IMR-90 (cell line): ENCODE measurements at places on chromosomes 11 and 22. TPM values are rescaled to one million over a fixed set of nuclear protein-coding genes. Genes with fewer than 3 reads are reported as not detected.

Gene OTOG
- polyA plus RNA-seq, result not detected in 2 replicates

Gene SLN
- polyA plus RNA-seq, result not detected in 2 replicates

Gene P2RY6
- polyA plus RNA-seq, result 0.37 and 0.44 TPM in 2 replicates

Gene KCNK4
- polyA plus RNA-seq, result not detected in 2 replicates

Gene SERGEF
- polyA plus RNA-seq, result 12.2 and 12.9 TPM in 2 replicates

Gene SCGB1A1
- polyA plus RNA-seq, result not detected in 2 replicates

Gene CARD10
- polyA plus RNA-seq, result 18.4 and 19.8 TPM in 2 replicates

Gene PANX3
- not detected in 2 replicates for polyA plus RNA-seq

Gene FAM180B
- polyA plus RNA-seq, result not detected in 2 replicates

Gene RAB3IL1
- polyA plus RNA-seq, result 1.9 TPM in 2 replicates

Gene OR8J1
- polyA plus RNA-seq, result not detected in 2 replicates

Gene ZFP91
- 18.1 and 20.7 TPM in 2 replicates for polyA plus RNA-seq

Gene OR56A1
- not detected in 2 replicates for polyA plus RNA-seq

Gene OLFML1
- 0.10 and 0.23 TPM in 2 replicates for polyA plus RNA-seq

Gene MS4A12
- polyA plus RNA-seq, result not detected in 2 replicates

GRCh38 chr11:79060081-79060953 lies 380.5 kb downstream of the TENM4 start:
- H3K36me3 ChIP-seq, result peaks cover 1% of the 10 kb centered on the region; the same call in 1 of the 2 replicates
- H3K27ac ChIP-seq, result peak overlapping the region; percentile 20; the same call in 1 of the 2 replicates
- H3K4me1 ChIP-seq, result peaks cover 19% of the 10 kb centered on the region
- H3K27me3 ChIP-seq, result no peaks in the 10 kb centered on the region
- H3K4me3 ChIP-seq, result no peak overlapping the region
- DNase-seq, result peak; percentile 21

- no peaks in the 10 kb centered on the region for H3K36me3 ChIP-seq
- no peak overlapping the region for H3K4me3 ChIP-seq
- peaks cover 2% of the 10 kb centered on the region for H3K4me1 ChIP-seq
- no peak overlapping the region for H3K27ac ChIP-seq
Measured at GRCh38 chr11:35003186-35003585, 86.8 kb downstream of the PDHX start.

- no peaks in the 10 kb centered on the region for H3K4me1 ChIP-seq
- H3K4me3 ChIP-seq, result no peak overlapping the region
Measured at GRCh38 chr11:104531075-104531474, 367.1 kb upstream of the PDGFD start.

GRCh38 chr11:79235696-79236095 lies 205.1 kb downstream of the TENM4 start:
- no peak overlapping the region for H3K4me3 ChIP-seq
- DNase-seq, result no peak
- H3K27me3 ChIP-seq, result no peaks in the 10 kb centered on the region
- peaks cover 14% of the 10 kb centered on the region for H3K4me1 ChIP-seq
- H3K27ac ChIP-seq, result no peak overlapping the region

- no peak for DNase-seq
- H3K27me3 ChIP-seq, result peaks cover 5% of the 10 kb centered on the region
- H3K36me3 ChIP-seq, result no peaks in the 10 kb centered on the region
- no peak overlapping the region for H3K27ac ChIP-seq
- H3K4me1 ChIP-seq, result no peaks in the 10 kb centered on the region
Measured at GRCh38 chr22:24947881-24948280, 1.4 kb upstream of the LHFPL7 start.

DNA sequence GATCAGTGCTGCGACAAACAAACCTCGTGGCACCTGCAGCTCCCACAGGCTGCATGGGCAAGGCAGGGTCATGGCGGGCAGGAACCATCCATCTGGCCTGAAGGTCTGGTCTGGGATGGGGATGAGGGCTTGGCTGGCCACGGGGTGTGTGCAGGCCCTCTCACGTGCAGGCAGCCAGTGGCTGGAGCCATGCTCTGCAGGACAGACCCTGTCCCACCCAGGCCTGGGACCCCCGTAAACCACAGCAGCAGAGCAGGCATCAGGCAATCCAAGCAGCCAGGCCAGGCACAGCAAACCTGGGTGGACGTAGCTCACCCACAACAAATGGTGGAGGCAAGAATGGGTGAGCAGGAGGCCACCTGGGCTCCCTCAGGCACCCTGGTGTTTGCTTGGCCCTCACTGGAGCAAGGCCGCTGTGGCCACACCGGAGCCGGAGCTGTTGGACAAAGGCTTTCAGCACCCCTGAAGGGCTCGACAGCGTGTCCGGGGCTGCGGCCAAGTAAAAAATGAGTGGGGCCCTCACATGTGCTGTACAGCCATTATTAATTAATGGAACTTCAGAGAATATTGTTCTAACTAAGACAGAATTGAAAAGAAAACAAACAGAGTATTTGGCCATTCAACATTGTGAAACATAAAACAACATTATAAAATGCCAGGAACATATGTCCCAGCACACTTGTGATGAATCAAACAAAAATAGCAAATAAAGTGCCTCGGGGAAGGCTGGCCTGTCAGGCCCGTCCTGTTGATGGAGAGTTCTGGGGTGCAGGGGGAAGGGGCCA lies 24.0 kb upstream of the GNB1L start:
- H3K27me3 ChIP-seq, result no peaks in the 10 kb centered on the region
- H3K4me1 ChIP-seq, result peaks cover 54% of the 10 kb centered on the region
- DNase-seq, result peak; percentile 26

- H3K27me3 ChIP-seq, result peaks cover 33% of the 10 kb centered on the region
- no peaks in the 10 kb centered on the region for H3K36me3 ChIP-seq
- no peak for DNase-seq
Measured at GRCh38 chr11:441418-442274, at the start of gene ANO9. TSS of gene ANO9 (minus strand) at chr11:442011. CDS start at chr11:441926, 85 bp downstream.

- H3K4me1 ChIP-seq, result no peaks in the 10 kb centered on the region
- DNase-seq, result no peak
- no peak overlapping the region for H3K4me3 ChIP-seq
- H3K36me3 ChIP-seq, result no peaks in the 10 kb centered on the region
Measured at GRCh38 chr11:107202241-107202640, 184.0 kb upstream of the GUCY1A2 start.

- H3K36me3 ChIP-seq, result no peaks in the 10 kb centered on the region
- no peaks in the 10 kb centered on the region; the same call in 1 of the 2 replicates for H3K4me1 ChIP-seq
- no peak overlapping the region for H3K27ac ChIP-seq
- peak overlapping the region; percentile 10 for H3K4me3 ChIP-seq
Measured at GRCh38 chr11:8262552-8263108, 1.0 kb downstream of the LMO1 start.

GRCh38 chr11:118006153-118006534 lies 19.9 kb downstream of the IL10RA start:
- H3K4me3 ChIP-seq, result no peak overlapping the region
- no peak for DNase-seq
- no peaks in the 10 kb centered on the region for H3K36me3 ChIP-seq
- H3K27ac ChIP-seq, result no peak overlapping the region
- H3K4me1 ChIP-seq, result no peaks in the 10 kb centered on the region
- H3K27me3 ChIP-seq, result no peaks in the 10 kb centered on the region

- peaks cover 4% of the 10 kb centered on the region; the same call in 1 of the 2 replicates for H3K36me3 ChIP-seq
- no peaks in the 10 kb centered on the region for H3K27me3 ChIP-seq
- no peak for DNase-seq
- no peak overlapping the region for H3K27ac ChIP-seq
Measured at GRCh38 chr22:38774496-38775166, 18.8 kb upstream of the SUN2 start.

GRCh38 chr11:73147771-73148681 lies 5.9 kb upstream of the FCHSD2 start:
- H3K27me3 ChIP-seq, result no peaks in the 10 kb centered on the region
- DNase-seq, result no peak
- peaks cover 13% of the 10 kb centered on the region for H3K4me1 ChIP-seq
- no peak overlapping the region for H3K4me3 ChIP-seq
- no peaks in the 10 kb centered on the region for H3K36me3 ChIP-seq

DNA sequence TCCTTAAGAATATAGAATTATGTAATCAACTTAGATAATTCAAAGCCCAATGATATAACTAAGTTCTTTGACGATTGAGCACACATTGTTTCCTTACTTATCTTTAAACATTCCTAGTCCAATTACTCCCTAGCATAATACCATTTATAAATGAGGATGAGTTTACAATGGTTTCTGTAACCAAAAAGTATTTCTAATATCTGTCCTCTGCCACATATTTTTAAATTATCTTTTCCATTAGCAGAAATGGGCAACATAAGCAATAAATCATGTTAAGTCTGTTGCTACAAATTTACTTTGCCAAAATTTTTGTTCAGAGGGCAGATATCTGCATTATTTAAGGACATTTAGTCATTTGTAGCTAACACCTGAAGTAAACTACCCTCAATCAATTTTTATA lies 6.7 kb downstream of the CREBZF start:
- H3K27ac ChIP-seq, result no peak overlapping the region
- DNase-seq, result no peak
- no peaks in the 10 kb centered on the region; the same call in 1 of the 2 replicates for H3K4me1 ChIP-seq
- H3K27me3 ChIP-seq, result no peaks in the 10 kb centered on the region
- H3K36me3 ChIP-seq, result peaks cover 10% of the 10 kb centered on the region
- H3K4me3 ChIP-seq, result no peak overlapping the region

DNA sequence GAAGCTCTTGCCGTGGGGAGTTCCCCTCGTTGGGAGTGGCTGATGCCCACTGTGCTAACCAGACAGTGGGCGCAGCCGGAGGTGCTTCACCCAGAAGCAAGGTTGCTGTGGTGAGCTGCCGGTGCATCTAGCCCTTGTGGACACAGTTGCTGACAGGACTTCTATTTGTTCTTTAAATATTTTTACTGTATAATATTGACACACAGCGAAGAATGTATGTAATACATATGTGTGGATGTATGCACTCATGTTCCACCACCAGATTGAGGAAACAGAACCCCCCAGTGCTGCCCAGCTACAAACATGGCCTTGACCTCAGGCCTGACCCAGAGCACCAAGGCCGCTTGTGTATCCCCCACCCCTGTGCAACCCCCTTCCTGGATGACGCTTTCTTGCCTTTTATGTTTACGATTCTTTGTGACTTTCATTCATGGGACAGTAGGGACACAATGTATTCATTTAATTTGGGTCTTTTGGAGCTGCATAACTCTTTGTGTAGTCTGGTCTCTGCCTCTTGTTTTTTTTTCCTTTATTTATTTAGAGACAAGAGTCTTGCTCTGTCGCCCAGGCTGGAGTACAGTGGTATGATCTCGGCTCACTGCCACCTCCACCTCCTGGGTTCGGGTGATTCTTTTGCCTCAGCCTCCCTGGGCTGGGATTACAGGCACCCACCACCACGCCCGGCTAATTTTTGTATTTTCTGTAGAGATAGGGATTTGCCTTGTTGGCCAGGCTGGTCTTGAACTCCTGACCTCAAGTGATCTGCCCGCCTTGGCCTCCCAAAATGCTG lies 132.6 kb downstream of the TBC1D22A start:
- H3K27me3 ChIP-seq, result no peaks in the 10 kb centered on the region
- DNase-seq, result no peak
- H3K36me3 ChIP-seq, result peaks cover 11% of the 10 kb centered on the region

GRCh38 chr11:78907636-78908035 lies 333.0 kb upstream of the NARS2 start:
- H3K27ac ChIP-seq, result no peak overlapping the region
- H3K4me1 ChIP-seq, result no peaks in the 10 kb centered on the region
- H3K4me3 ChIP-seq, result no peak overlapping the region
- H3K27me3 ChIP-seq, result no peaks in the 10 kb centered on the region
- no peaks in the 10 kb centered on the region; the same call in 1 of the 2 replicates for H3K36me3 ChIP-seq

- H3K27me3 ChIP-seq, result no peaks in the 10 kb centered on the region; the same call in 1 of the 2 replicates
- no peak overlapping the region for H3K27ac ChIP-seq
- no peaks in the 10 kb centered on the region; the same call in 1 of the 2 replicates for H3K36me3 ChIP-seq
- no peak overlapping the region for H3K4me3 ChIP-seq
- DNase-seq, result peak; percentile 7
- no peaks in the 10 kb centered on the region for H3K4me1 ChIP-seq
Measured at GRCh38 chr11:79353706-79354105, 87.1 kb downstream of the TENM4 start.

DNA sequence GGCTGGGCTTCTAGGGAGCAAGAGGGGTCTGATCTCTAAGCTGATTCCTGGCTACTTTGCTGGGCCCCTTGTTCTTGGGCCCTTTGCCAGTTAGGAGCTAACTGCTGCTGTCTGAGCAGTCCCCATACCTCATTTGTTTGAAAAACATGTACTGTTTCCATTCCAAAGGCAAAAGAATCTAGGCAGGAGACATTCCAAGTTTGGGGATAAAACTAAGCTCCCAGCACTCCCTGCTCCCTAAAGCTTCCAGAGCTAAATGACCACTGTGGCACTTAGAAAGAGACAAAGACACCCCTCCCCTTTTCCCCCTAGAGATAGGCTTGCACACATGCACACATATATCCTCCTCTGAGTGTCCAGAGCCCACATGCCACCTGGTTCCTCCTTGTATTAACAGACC lies 22.7 kb upstream of the RRM1 start:
- H3K27me3 ChIP-seq, result no peaks in the 10 kb centered on the region
- DNase-seq, result no peak
- H3K27ac ChIP-seq, result peak overlapping the region; percentile 38; the same call in 1 of the 2 replicates
- 0 out of 2 replicates have a peak, but pooled peaks cover 5% of the 10 kb centered on the region for H3K4me1 ChIP-seq
- H3K4me3 ChIP-seq, result no peak overlapping the region
- H3K36me3 ChIP-seq, result no peaks in the 10 kb centered on the region; the same call in 1 of the 2 replicates

GRCh38 chr11:74791333-74792100 lies 42.9 kb downstream of the RNF169 start:
- no peak overlapping the region for H3K27ac ChIP-seq
- H3K4me3 ChIP-seq, result no peak overlapping the region

- no peak for DNase-seq
- H3K36me3 ChIP-seq, result peaks cover 27% of the 10 kb centered on the region
- H3K4me1 ChIP-seq, result no peaks in the 10 kb centered on the region
- no peaks in the 10 kb centered on the region for H3K27me3 ChIP-seq
- no peak overlapping the region for H3K27ac ChIP-seq
- H3K4me3 ChIP-seq, result no peak overlapping the region
Measured at GRCh38 chr22:35410663-35411034, 10.7 kb downstream of the MCM5 start.

DNA sequence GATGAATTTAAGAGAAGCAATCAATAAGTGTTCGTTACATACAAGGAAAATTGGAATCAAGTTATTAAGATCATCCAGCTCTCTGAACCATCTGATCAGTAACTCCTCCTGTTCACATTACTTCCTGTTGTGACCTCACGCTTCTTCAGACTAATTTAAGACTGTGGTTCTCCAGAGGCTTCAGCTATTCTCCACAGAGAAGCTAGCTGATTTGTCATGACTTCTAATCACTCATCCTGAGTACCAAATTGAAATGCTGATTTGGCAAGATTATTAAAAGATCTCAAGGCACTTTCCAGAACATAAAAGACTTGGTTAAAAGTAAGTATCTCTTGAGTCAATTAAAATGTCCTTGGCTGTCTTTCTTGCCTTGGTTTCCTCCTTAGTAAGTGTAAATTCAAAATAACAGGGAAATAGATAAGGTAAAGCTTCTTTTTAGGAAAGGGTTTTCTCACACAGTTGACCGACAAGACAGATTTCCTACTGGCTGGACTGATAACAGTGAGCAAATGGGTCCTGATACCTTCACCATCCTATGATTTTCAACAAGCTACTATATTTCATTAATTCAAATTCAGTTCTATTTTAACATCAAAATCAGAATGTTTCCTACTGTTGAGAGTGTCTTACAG lies 38.5 kb downstream of the GAB2 start:
- peaks cover 1% of the 10 kb centered on the region; the same call in 1 of the 2 replicates for H3K36me3 ChIP-seq
- H3K27ac ChIP-seq, result no peak overlapping the region
- H3K4me1 ChIP-seq, result peaks cover 5% of the 10 kb centered on the region
- H3K4me3 ChIP-seq, result no peak overlapping the region

GRCh38 chr11:75236062-75236461 lies 4.5 kb upstream of the TPBGL start:
- H3K4me1 ChIP-seq, result no peaks in the 10 kb centered on the region
- no peak overlapping the region for H3K4me3 ChIP-seq
- H3K27ac ChIP-seq, result no peak overlapping the region
- H3K36me3 ChIP-seq, result no peaks in the 10 kb centered on the region
- DNase-seq, result no peak
